Stimulated activated CD4-positive, alpha-beta T cell treated with anti-CD3 and anti-CD28 coated beads, TNF-alpha, amount 100 ng/mL, for 1 hour (primary cell): ENCODE measurements at places on chromosomes 6 and 20.

DNA sequence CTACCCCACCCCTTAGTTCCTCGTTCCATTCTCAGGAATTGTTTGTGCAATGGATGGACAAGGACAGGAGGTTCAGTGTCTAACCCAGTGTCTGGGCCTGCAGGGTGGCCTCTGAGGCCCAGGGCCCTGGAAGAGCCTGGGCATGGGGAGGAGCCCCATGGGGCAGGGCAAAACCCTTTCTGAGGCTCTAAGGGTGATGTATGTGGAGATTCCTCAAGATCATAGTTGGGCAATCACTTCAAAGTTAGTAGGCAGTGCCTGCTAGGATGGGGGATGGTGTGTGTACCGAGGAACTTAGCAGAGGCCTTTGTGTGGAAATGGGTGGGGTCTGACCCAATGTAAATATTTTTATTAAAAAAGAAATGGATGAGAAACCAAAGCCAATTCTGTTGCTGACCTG lies 6.7 kb upstream of the C2 start:
- DNase-seq: no peak

DNA sequence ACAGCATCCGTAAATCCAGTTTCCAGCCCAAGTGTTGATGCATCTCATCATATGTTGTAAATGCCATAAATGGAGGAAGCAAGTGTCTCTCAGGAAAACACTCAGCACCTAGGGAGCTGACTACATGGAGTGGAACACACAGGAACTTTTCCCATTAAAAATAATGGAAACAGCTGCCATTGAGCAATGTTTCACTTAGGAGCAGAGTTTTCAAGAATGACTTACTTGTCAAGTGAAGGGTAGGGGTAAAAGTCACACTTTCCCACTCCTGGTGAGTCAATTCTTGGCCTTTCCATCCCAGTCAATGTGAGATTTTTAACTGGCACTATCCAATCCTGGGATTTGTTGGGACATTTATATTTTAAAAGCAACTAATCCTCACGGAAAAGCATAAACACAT lies 119.4 kb upstream of the ASF1A start:
- DNase-seq: no peak

- DNase-seq: no peak
Measured at GRCh38 chr6:96420294-96420693, 101.3 kb upstream of the UFL1 start.

DNA sequence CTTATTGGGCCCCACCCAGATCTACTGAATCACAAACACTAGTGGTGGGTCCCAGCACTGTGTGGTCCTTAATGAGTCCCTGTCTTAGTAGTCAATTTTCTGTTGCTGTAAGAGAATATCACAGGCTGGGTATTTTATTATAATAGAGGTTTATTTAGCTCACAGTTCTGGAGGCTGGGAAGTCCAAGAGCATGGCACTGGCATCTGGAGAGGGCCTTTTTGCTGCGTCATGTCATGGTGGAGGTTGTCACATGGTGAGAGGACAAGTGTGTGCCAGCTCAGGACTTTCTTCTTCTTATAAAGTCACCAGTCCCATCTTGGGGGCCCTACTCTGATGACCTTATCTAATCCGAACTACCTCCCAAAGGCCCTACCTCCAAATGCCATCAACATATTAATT lies 105.0 kb downstream of the PPP1R14C start:
- DNase-seq: no peak

DNA sequence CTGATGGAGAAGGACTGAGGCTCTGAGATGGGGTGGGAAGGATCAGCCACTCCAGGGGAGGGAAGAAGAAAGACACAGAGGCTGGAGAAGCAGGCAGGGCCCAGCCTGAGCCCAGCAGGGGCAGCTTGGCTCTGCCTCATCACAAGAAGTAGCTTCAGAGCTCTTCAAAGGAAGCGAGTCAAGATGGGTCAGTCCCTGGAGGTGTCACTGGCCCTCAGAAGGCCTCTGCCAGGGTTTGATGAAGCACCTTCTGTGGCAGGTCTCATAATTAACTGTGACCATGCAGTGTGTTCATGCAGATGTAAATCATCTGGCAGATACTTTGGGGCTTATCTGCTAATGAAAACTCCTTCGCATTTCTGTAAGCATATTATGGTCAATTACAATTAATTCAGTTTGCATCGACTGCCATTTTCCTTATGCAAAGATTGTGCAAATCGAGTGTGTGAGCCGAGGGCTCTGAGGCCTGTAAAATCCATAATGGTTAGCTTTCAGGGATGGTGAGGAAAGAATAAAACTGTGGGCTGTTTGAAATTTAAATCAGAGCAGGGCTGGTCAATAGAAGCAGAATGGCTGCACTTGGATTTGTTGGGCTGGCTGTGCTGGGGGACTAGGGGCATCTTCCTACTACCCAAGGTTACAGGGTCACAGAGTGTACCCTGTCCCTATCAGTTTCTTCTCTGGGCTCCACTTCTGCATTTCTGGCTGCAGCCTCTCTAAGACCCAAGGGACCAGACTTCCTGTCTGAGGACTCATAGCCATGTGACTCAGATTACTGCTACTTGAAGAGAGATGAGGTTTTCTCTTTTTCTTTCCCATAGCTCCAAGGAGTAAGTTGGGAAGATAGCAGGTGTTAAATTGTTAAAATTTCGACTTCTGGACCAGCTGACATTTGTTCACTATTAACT lies 376.6 kb downstream of the DHX35 start:
- no peak for DNase-seq

- no peak for DNase-seq
Measured at GRCh38 chr6:43127180-43127579, 43.9 kb upstream of the SRF start.

DNA sequence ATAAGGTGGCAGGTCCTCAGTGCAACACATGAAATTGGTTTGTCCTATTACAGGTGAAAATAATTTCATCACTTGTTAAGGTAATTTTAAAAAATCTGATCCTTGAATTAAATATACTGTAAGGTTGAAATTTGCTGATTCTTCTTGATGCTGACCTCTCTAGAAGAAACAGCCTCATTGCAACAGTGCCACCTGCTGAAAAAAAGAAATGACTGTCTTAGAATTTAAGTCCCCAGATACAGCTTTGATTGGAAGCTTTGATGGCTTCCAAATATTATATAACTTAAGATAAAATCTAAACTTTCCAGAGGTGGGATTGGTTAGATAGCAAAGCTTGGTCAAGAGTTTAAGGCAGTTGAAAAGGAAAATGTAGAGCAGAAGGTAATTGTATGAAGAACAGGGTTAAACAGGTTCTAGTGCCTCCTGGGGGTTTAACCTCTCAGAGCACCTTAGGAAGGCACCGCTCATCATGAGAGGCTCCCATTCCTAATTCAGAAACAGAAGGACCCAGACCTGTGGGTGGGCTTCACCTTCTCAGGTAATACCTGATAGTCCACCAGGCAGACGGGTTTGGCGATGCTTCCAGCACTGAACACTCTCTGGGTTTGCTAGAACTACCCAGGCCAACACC lies 401.0 kb downstream of the PAX1 start:
- no peak for DNase-seq

- DNase-seq: no peak
Measured at GRCh38 chr6:167825332-167826229, 1.1 kb upstream of the AFDN start.

- DNase-seq: no peak
Measured at GRCh38 chr6:16305788-16306187, 67.4 kb downstream of the GMPR start.

- DNase-seq: no peak
Measured at GRCh38 chr6:153162646-153163045, 31.6 kb upstream of the RGS17 start.

DNA sequence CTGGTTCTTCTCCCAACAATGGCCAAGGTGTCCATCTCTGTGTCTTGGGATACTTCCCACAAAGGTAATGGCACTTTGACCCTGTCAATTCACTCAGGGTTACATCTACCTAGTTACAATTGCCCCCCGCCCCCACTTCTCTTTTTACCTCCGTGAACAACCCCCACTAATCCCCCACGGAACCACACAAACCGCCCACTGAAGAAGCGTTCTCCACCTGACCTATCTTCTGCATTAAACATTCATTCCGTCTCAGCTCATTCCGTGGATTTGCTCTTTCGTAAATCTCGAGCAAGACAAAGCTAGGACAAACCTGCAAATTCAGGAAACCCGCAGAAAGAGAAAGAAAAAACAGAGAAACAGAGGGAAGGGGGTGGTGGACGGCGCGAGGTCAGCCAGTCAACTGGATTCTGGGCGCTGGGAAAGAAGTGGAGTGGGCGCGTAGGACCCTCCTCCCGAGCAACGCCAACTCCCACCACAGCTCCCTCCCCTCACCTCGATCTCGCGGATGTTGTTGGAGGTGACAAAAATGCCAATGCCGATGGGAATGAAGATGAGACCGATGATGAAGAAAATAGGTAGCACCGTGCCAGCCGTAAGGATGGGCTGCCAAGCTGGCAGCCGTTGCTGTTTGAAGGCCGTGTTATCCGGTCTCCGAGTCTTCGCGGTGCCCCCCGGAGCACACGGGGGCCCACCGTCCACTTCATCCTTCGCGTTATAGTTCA lies 523 bp downstream of the TMEM30A start:
- no peak for DNase-seq
